Activated CD4-positive, alpha-beta T cell treated with anti-CD3 and anti-CD28 coated beads, Interleukin-2, amount 10 ng/mL, durations not matched to agents 24 days and 14 days (primary cell): ENCODE measurements at places on chromosomes 2 and 18. TPM values are rescaled to one million over a fixed set of nuclear protein-coding genes. Genes with fewer than 3 reads are reported as not detected.

DNA sequence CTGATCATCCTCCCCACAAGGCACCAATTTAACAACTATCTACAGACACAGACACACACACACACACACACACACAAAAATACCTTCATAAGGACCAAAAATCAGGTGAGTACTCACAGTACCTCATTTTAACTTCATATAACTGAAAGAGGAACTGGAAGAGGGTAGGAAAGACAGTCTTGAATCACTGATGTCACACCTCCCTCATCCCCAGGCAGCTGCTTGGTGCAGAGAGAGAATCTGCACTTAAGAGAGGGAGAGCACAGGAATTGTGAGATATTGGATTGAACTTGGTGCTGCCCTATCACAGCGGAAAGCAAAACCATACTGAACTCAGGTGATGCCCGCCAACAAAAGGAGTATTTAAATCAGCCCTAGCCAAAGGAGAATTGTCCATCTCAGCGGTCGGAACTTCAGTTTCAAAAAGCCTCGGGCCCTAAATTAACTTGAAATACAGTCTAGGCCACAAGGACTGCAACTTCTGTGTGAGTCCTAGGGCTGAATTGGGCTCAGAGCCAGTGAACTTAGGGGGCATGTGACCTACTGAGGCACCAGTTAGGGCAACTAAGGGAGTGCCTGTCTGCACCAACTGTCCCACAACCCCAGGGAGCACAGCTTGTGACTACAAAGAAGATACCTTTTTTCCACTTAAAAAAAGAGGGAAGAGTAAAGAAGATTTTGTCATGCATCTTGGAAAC is 211.1 kb downstream of the LRATD1 start:
- H3K4me1 ChIP-seq, result no peaks in the 10 kb centered on the region
- H3K4me3 ChIP-seq, result no peak overlapping the region
- H3K27ac ChIP-seq, result no peak overlapping the region
- no peaks in the 10 kb centered on the region for H3K36me3 ChIP-seq

The TAF4B gene
- total RNA-seq, result 17.5 and 17.8 TPM in 2 replicates

The FIGN gene
- total RNA-seq, result not detected in 2 replicates

DNA sequence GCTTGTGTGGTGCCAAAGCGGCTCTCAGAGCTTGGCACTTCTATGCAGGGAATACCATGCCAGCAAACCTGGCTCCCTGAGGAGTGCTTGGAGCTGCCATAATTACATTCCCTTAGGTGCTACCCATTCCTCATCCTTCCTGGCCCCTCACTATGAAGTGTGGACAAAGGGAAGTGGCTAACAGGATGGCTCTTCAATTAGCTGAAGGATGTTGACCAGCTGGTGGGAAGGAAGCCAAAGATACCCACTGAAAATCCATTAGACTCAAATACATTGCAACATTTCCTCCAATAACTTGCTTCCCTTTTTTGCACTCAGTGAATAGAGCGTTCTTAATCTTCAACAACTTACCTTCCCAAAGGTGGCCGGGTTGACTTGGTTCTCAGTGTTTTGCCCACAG is 8.5 kb downstream of the RFX8 start:
- no peak overlapping the region for H3K4me3 ChIP-seq
- peak; percentile 46 for DNase-seq
- H3K27me3 ChIP-seq, result no peaks in the 10 kb centered on the region
- H3K4me1 ChIP-seq, result peaks cover 8% of the 10 kb centered on the region
- H3K27ac ChIP-seq, result no peak overlapping the region

GRCh38 chr18:8623549-8624106 is 14.4 kb downstream of the RAB12 start:
- peak; percentile 72 for DNase-seq
- H3K27me3 ChIP-seq, result no peaks in the 10 kb centered on the region
- H3K4me1 ChIP-seq, result peaks cover 30% of the 10 kb centered on the region
- peak overlapping the region; percentile 43 for H3K4me3 ChIP-seq

DNA sequence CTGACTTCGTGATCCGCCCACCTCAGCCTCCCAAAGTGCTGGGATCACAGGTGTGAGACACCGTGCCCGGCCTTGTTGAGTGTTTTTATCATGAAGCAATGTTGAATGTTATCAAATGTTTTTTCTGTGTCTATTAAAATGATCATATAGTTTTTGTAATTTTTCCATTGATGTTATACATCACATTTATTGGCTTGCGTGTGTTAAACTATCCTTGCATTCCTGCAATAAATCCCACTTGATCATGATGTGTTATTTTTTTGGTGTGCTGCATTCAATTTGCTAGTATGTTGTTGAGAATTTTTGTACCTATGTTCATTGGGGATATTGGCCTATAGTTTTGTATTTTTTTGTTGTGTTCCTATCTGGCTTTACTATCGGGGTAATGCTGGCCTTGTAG is 113.1 kb upstream of the PARD3B start:
- no peaks in the 10 kb centered on the region for H3K36me3 ChIP-seq
- H3K4me1 ChIP-seq, result no peaks in the 10 kb centered on the region
- DNase-seq, result no peak
- no peak overlapping the region for H3K4me3 ChIP-seq
- H3K27ac ChIP-seq, result no peak overlapping the region
- H3K27me3 ChIP-seq, result peaks cover 2% of the 10 kb centered on the region

DNA sequence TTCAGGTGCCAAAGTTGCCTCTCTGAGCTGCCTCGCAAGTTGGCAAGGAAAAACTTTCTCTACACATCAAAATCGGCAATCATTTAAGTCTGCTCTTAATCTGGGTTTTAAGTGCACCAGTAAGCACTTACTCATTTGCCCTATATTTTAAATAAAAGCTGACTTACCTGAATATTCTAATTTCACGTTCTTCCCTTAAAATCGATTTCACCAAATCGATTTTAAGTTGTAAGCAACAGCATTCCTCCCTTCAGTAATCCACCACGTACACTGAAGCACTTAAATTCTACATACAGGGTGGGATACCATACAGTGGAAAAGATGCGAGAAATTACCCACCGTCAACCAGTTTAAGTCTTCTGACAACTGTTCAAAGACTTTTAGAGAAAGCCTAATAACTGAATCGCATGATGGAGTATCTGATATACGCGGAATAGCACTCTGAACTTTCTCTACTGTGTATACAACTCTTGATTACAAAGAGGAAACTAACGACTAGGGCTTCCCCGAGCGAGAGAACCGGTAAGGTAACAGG is 1.6 kb downstream of the PPP3R1 start:
- peaks cover 32% of the 10 kb centered on the region for H3K4me1 ChIP-seq
- DNase-seq, result no peak
- H3K27ac ChIP-seq, result peak overlapping the region; percentile 99

GRCh38 chr2:159468257-159468656 is 148.1 kb downstream of the BAZ2B start:
- no peak overlapping the region for H3K27ac ChIP-seq
- no peaks in the 10 kb centered on the region for H3K4me1 ChIP-seq
- no peaks in the 10 kb centered on the region for H3K36me3 ChIP-seq

GRCh38 chr2:122639711-122640110 is 884.3 kb downstream of the TSN start:
- DNase-seq, result no peak

DNA sequence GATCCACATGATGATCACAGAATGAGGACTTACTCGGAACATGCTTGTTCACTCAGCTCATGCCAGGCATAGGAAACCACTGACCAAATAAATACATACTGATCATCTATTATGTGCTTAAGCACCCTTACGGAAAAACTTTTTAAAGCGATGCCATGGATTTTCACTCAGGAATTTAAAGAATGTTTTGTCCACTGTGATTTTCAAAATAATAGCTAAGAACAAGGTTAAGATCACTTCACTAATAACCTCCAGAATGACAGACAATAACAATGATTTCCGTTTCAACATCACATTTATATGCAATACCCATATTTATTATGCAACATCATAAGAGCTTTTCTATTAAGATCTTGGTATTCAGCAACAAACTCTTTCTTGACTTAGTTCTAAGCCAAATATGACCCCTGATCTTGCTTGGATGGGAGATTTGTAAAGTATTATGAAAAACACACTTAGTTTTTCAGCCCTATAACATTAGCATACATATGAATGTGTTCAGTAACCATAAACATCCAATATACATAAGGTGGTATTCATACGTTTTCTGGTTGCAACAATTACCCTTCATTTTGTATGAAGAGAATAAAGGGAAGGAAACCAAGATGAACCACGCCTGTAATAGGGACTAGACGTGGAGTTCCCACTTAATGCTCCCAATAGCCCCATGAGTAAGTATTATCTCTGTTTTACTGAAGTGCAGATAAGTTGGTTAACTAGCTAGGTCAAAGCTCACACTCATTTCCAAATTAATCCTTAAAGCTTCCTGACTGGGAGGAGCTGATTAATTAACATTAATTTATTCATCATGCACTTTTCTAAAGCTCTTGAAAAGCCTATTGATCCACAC is 1.9 kb downstream of the CD302 start:
- H3K27ac ChIP-seq, result no peak overlapping the region
- no peak for DNase-seq
- peaks cover 6% of the 10 kb centered on the region for H3K4me1 ChIP-seq
- peaks cover 3% of the 10 kb centered on the region for H3K36me3 ChIP-seq
- peaks cover 50% of the 10 kb centered on the region for H3K27me3 ChIP-seq
- no peak overlapping the region for H3K4me3 ChIP-seq

- H3K4me3 ChIP-seq, result peak overlapping the region; percentile 74
- H3K4me1 ChIP-seq, result no peaks in the 10 kb centered on the region
- H3K27ac ChIP-seq, result no peak overlapping the region
- no peaks in the 10 kb centered on the region for H3K27me3 ChIP-seq
- H3K36me3 ChIP-seq, result no peaks in the 10 kb centered on the region
- peak; percentile 65 for DNase-seq
These were observed 215.6 kb upstream of the MAP2 start for GRCh38 chr2:209208211-209208610.
